GM04503 (cell line): ENCODE measurements at places on chromosomes 11 and 22.

DNA sequence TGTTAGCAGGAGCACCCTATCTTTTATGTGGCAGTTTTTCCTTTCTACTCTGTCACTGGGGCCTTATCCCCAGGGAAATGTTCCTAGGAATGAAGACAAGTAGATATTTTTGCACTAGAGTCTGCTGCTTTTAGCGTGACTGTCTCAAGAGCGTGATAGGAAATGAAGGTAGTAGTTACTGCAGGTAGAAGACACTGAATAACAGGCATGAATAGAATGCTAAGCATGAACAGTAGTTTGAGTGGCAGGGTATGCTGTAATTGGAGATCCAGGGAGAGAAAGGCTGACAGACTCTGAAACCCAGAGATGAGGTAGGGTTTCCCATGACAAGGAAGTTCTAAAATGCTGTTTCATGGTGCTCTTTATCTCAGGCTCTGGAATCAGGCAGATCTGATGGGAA lies 475.1 kb downstream of the NELL1 start:
- no peak for DNase-seq

GRCh38 chr11:115134926-115135325 lies 369.3 kb downstream of the CADM1 start:
- no peak for DNase-seq

DNA sequence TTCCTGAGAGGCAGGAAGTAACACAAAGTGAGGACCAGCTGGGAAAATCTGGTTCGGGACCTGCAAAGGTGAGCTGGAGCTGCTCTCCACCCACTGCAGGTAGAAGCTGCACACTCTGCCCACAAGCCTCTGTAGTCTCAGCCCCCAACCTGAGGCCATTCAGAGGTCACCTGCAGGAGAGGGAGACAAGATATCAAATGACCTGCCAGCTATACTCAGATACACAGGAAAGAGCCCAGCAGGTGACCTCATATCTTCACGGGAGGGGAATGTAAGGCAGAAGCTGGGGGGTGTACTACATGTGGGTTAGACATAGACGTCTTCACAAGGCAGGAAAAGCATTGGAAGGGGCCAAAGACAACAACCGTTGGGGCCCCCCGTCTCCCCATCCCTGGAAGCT lies 86.1 kb downstream of the APIP start:
- DNase-seq = no peak

DNA sequence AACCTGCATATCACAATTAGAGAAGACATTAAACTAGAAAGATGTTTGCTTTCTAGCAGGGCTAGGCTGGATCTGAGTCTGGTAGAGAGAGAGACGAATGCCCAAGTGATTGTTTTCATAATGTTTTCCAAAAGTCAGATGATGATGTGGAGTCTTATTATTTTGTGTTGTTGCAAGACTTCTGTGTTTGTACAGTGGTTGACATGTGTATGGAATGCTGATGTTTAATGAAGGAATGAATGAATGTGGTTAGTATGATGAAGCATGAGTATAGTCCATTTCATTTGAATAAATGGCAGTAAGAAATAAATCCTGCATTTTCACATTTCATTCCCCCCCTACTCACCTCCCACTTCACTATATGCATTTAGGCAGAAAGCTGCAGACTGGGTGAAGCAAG lies 69.6 kb downstream of the PPP2R1B start:
- peak; percentile 31 for DNase-seq

- no peak for DNase-seq
Observed at GRCh38 chr11:16526947-16527346, 170.6 kb upstream of the SOX6 start.

- DNase-seq = no peak
Observed at GRCh38 chr11:93493252-93493897, 49.8 kb downstream of the SMCO4 start.

DNA sequence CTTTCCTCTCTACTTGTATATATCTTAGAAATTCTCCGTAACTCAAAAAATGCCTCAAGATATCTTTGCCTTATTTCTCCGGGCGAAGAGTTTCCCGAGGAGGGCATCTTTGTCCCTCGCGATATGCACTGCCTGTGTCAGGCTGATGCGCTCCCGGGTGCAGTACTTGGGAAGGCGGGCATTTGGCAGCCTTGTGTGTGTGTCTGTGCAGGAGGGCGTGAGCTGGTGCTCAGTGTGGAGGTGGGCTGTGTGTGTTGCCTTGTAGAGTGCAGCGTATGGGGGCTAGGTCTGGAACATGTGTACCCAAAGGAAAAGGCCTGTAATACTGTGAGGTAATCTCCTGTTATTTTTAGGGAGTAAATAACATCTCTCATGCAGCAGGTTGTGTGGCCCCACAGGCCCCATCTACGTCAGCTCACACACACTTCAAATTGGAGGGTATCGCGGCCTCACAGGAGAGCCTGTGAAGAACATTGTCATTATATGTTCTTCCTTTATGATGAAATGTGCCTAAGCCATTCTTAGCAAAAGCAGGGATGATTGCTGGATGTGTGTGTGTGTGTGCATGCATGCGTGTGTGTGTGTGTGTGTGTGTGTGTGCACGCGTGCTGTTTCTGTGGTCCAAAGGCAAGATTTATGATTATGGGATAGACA lies 77.5 kb downstream of the KCNJ1 start:
- no peak for DNase-seq

DNA sequence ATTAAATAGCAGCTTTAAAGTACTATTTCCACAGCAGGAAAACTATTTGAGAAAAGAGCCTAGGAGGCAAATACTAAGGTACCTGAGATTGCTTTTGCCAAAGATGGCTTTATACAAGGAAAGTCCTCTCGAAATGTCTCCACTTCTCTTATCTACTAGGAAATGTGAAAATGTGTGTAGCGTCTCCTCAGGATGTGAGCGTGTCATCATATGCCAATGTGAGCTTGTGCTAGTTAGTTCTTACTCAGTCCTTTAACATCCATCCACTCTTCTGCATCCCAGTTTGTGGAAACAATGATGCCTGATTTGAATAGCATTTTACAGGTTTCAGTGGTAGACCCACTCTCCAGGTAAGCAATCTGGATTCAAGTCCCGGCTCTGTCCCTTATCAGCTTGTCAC lies 421.0 kb downstream of the DYNC2H1 start:
- no peak for DNase-seq

DNA sequence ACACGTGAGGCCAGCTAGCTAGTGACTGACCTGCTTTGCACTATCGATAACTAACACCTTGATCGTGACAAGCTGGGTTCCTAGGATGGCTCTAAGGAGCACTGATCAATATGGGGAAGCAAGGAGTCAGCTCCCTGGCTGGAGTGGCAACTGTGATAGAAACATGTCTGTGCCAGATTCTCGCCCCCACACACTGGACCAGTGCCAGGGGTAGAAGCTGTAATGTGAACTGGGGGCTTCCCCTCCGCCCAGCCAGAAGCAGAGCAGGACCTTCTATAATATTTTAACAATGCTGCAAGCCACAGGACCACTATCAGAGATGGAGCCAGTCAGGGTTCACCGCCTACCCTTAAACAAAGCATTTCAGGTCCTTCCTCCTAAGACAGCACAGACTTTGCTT lies 96.5 kb downstream of the DSCAML1 start:
- DNase-seq = no peak

GRCh38 chr11:18054511-18055103 lies 8.5 kb upstream of the TPH1 start:
- no peak for DNase-seq

GRCh38 chr11:64764753-64765152 lies 5.0 kb upstream of the PYGM start:
- no peak for DNase-seq

- no peak for DNase-seq
Observed at GRCh38 chr22:43129426-43130425, 13.5 kb downstream of the MCAT start.

GRCh38 chr11:125768336-125769046 lies 10.1 kb downstream of the PATE2 start:
- no peak for DNase-seq

DNA sequence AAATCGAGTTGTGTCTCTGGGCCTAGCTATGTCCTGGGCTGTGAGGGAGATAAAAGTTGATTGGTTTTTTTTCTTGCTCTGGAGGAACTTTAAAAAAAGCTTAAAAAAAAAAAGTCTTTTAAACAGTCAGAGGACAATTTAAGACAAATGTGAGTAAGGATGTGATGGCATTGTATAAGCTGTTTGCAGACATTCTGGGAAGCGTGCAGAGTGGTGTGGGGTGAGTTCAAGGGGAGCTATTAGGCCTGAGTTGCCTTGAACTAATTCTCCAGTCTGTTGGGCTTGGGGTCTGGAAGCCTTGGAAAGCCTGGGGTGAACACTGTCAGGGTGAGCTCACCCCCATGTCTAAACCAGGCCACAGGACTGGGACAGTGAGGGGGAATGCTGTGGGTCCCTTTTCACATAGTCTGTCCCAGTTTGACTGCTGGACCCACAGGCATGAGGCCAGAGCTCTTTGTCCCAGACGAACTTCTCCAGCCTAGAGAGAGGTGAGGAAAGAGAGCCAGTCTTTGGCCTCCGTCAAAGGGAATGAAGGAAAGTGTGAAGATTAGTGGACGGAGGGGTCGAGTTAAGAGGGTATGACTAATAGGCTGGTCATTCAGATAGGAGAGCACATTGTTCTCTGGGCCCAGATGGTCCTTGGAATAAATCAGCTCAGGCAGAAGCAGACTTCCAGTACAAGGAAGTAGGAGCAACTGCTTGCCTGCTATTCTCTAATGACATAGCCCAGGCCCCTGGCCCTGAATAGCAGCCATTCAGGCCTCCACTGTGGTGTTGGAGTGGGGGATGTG lies 76.4 kb upstream of the NNMT start:
- no peak for DNase-seq

- DNase-seq = no peak
Observed at GRCh38 chr22:23193196-23193827, 13.0 kb downstream of the BCR start.

- DNase-seq = no peak
Observed at GRCh38 chr11:56474729-56475235, 1.6 kb upstream of the OR5M3 start.

- no peak for DNase-seq
Observed at GRCh38 chr11:124640666-124641065, 18.0 kb downstream of the TBRG1 start.

DNA sequence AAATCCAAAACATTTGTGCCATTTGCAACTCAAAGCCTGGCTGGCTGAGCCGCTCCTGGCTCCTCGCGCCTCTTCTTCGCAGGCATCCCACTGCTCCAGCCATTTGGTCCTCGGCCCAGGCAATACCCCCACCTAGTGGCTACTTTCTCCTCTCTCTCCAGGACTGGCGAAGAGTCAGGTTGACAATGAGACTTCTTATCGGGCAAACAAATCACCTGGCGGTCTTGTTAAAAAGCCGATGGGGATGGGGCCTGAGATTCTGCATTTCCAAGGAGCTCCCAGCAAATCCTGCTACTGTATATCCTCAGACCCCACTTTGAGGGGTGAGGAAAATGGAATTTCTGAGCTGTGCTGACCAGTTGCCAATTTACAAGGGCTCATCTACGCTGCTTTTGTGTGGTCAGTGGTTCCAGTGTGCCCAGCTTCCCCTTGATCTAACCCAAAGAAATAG lies 89.0 kb downstream of the ISX start:
- peak; percentile 4 for DNase-seq

GRCh38 chr22:33104147-33104854 lies 46.1 kb upstream of the SYN3 start:
- DNase-seq = no peak
